ENCODE measurements at places on chromosomes 13 and 19. TPM values are rescaled to one million over a fixed set of nuclear protein-coding genes. Genes with fewer than 3 reads are reported as not detected.

GRCh38 chr19:33394006-33394722, 20.7 kb downstream of the CEBPG start:
- DNase-seq, result peak; percentile 54

DNA sequence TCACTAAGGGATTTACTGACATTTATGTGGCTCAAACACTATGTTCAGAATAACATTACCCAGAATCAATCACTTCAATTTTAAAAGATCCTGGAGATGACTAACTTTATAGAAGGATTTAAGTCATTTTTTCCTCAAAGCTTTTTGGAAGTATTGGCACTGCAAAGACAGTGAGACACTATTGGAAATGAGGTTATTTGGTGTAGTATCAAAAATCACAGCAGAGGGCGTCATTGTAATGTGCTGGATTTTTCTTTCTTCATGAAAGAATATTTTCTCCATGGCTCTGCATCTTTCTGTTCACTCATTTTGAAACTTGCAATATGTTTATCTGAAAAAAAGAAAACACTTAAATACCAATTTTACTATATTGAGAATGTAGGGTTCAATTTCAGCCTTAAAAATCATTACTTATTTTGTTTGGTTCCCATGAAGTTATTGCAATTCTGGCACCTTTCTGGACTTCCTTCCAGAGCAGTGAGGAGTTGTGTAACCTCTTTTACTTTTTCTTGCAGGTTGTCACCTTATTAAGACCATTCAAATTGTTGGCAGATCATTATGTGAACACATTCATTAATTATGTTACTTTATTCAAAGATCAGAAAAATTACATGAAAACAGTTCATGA, 3.7 kb upstream of the CSNK1A1L start:
- DNase-seq, result peak; percentile 10

DNA sequence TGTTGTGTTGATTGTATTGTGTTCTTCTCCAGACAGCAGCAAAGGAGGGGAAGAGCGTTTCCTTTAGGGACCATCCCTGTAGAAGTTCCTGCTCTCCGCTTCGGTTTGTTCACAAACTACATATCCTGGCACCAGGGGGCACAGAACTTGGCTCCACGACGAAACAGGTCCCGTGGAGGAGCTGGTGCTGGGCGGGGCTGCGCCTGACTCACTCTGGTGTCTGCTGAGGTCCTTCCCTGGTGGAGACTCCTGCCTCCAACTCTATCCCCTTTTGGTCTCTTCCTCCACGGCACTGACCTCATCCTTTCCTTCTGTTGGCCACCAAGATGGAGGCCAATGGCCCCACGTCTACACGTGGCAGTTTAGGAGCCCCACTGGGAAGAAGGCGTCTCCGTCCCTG, 14.7 kb downstream of the TMPRSS9 start:
- no peak for DNase-seq

GRCh38 chr19:30649934-30650614, 277.9 kb downstream of the ZNF536 start:
- DNase-seq, result peak; percentile 63

- peak; percentile 80 for DNase-seq
Measured at GRCh38 chr19:46990991-46991676, 28.5 kb upstream of the NPAS1 start.

- DNase-seq, result no peak
Measured at GRCh38 chr13:113951246-113951999, 22.5 kb downstream of the C13orf46 start.

POP4 gene
- 104 TPM for total RNA-seq

SYT5 gene
- total RNA-seq, result 0.62 TPM

Measured in H4 (cell line).